ENCODE measurements at places on chromosomes 3 and 15. TPM values are rescaled to one million over a fixed set of nuclear protein-coding genes. Genes with fewer than 3 reads are reported as not detected.

- DNase-seq = no peak
These were observed 154.5 kb upstream of the TBL1XR1 start for GRCh38 chr3:177351757-177352158.

DNA sequence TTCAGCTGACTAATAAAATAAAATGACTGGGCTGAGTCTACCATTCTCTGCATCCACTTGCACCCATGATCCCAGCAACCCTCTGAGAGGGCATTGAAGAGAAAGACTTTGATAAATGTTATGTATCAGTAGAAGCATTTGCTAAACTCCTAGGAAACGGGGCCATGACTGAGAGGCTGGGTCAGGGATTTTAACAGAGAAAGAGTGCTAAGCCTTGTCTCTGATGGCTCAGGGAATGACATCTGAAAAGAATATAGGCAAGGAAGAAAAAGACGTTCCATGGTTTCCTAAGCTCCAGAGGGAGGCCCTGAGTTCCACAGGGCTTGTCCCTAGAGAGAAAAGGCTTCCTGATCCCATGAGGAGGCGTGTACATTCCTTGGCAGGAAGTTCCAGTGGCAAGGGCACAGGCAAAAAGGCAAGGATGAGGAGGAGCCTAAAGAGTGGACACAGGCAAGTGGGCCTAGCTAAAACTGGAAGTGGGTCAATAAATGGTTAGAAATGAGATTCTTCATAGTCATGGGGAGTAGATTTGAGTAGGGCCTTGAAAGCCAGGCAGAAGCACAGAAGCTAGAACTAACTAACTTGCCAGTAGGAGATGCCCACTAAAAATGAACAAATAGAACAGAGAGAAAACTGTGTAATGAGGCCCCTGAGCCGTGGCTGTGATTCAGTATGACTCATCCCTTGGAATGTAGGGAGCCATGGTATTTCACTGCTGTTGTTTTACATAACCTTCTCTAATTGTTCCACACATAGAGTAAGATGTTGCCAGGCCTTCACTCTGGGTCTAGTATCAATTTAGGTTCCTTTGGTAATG is 44.9 kb upstream of the MANF start:
- DNase-seq = no peak

GRCh38 chr15:56098195-56098863 is 104.9 kb upstream of the NEDD4 start:
- no peak for DNase-seq

DNA sequence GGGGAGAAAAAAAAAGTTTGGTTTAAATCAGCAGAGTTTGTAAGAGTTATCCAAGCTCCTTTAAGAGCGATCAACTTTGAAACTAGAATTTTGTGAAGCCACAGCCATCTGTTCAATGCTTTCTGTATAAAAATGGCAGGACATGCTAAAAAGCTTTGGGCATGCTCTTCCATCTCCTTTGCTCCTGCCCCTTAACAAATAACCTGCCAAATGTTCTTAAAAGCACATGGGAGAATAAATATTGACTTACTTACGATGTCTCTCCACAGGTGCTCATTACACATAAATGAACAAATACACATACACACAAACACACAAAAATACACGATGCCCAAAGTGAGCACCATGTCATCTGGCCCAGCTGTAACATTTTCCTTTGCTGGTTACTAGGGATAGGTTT is 211.8 kb upstream of the DPH6 start:
- no peak for DNase-seq

Gene VEPH1
- total RNA-seq = 0.78 TPM
